M059J (cell line): ENCODE measurements at places on chromosomes 2 and 18. TPM values are rescaled to one million over a fixed set of nuclear protein-coding genes. Genes with fewer than 3 reads are reported as not detected.

CCL20 gene
- total RNA-seq = not detected in 2 replicates

ANKRD30B gene
- total RNA-seq = 0.57 and 3.4 TPM in 2 replicates

- no peak for DNase-seq
Measured at GRCh38 chr18:46559946-46560670, 96.9 kb downstream of the LOXHD1 start.

UCN gene
- total RNA-seq = 1.6 and 3.0 TPM in 2 replicates

DNA sequence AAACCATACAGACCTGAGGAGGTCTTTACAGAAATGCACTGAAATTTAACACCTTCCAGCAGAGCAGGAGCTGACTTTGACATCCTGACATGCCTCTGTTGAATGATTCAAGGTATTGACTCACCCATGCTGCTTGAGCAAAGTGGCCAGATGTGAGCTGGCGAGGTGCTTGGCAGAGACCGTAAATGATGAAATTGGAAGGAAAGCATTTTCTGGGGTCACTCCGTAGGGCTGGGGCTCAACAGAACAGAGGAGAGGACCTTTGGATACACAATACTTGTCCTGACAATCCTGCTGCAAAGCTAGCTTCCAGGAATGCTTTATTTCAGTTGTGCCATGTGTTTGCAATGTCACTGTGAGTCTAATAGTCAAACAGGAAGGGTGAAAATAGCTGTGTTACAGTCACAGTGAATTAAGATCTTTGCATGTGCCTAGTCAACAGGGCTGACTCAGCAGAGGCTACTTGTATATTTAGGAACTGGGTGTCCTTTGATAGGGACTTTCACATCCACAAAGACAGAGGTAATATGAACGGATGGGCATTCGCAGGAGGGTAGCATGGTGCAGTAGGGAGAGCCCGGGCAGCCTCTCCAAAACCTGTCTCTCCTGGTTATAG is 31.6 kb upstream of the NCK2 start:
- DNase-seq = peak; percentile 37

DNA sequence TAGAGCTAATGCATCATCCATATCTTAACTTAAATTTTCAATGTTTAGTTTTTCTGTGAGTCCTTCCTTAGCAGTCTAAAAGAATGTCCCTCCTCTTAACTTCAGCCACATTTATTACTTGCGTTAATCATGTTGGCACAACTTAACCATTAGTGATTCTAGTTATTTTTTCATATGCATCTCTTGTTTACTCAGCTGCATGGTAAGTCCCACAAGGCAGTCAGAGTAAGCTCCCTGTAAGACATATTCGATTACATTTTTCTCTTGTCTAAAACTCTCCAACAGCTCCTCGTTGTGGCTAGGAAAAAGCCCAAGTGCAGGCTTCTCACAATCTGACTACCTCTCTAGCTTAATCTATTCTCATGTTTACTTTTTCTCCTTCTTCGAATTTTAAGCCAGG is 2045.3 kb upstream of the PIK3C3 start:
- DNase-seq = no peak

LAMA1 gene
- total RNA-seq = 0.39 and 1.6 TPM in 2 replicates

DNA sequence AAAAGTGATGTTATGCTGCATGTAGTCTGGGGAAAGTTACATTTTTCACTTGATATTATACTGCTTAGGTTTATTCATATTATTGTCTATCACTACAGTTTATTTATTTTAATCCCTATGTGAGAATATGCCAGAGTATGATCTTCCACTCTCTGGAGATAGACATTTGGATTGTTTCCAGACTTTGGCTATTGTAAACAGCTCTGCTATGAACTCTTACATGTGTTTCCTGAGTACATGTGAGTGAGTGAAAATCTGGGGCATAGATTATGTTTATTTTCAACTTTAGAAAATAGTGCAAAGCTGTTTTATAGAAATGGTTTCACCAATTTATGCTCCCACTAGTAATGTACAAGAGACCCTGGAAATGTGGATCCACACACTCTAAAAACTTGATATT is 49.0 kb upstream of the EPAS1 start:
- no peak for DNase-seq

- peak; percentile 13 for DNase-seq
Measured at GRCh38 chr18:52337276-52337675, 2.7 kb upstream of the DCC start.

DNA sequence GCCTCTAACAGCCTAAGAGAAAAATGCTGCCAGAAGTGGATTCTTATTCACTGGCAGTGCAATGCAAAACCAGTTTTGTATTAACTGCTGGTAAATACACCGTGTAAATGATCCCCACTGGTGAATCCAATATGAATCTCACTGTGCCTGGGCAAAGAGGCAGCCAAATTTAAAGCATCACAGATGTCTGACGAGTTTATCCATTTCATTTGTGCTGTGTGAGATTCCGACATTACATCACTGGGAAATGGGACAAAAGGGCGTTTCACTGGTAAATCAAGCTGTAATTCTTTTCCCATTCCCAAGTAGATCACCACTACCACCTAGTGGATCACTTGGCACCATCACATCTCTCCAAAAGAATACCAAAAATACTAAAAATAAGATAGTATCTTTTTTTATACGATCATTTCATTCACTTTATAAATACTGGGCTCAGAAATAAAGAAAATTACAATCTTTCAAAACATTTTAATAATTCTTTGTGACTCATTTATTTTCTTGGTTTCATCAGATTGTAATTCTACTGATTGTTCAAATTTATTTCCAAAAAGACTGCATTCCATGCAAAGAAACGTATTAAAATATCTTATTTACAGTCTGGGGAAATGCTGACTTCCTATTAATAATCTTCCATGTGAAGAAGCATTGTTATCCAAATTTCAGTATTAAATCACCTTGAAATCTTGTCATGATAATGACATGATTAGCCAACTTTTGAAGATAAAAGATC is 125.6 kb downstream of the GRB14 start:
- peak; percentile 56 for DNase-seq

DNA sequence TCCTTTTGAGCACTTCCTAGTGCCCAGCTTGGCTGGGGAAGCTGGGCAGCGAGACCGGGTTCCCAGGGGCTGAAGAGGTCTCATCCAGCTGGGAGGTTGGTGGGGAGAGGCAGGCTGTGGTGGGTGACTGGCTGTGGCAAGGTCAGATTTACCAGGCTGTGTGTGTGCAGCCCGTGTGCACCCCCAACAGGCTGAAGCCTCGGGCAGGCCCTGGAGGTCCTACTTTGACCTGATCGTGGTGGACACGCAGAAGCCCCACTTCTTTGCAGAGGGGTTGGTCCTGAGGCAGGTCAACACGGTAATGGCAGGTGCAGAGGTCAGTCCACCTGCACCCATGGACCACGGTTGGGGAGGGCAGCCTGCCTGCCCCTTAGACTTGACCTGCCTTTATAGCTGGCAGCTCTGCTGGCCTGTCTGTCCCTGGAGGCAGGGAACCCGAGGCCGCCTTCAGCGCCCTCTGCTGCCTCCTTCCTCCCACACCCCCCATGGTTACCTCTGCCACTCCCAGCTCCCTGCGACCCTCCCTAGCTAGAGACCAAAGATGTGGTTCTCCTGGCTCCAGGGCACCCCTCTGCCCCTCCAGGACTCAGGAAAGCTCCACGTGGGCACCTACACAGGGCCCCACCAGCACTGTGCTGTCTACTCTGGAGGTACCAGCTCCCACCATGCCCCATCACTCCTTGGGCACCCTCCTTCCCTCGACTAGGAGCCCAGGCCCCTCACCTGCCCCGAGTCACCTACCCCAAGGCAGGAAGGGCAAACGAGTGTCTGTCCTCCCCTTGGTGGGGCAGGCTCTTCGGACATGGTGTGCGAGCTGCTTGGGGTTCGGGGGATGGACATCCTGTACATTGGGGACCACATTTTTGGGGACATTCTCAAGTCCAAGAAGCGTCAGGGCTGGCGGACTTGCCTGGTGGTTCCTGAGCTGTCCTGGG is 4.0 kb downstream of the NT5DC4 start:
- DNase-seq = peak; percentile 36

DNA sequence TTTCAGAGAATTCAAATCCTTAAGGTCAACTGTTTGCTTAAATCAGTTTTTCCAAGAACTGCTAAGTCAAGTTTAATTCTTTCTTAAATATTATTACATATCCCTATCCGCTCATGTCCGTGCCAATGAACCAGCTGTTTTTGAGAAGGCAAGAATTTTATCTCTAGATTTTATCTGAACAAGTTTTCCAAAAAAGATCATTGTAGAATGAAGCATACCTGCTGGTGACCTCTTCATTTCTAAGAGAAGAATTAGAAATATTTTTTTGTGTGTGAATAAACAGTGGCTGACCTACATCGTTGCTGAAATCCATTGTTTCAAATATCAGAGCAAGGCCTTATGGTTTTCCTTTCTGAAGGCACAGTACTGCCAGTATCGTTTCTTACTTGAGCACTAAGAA is 58.4 kb upstream of the RND3 start:
- no peak for DNase-seq

GRCh38 chr2:39684464-39684863 is 18.7 kb downstream of the TMEM178A start:
- DNase-seq = no peak

GRCh38 chr18:76855594-76855993 is 33.2 kb downstream of the ZNF236 start:
- DNase-seq = no peak

DNA sequence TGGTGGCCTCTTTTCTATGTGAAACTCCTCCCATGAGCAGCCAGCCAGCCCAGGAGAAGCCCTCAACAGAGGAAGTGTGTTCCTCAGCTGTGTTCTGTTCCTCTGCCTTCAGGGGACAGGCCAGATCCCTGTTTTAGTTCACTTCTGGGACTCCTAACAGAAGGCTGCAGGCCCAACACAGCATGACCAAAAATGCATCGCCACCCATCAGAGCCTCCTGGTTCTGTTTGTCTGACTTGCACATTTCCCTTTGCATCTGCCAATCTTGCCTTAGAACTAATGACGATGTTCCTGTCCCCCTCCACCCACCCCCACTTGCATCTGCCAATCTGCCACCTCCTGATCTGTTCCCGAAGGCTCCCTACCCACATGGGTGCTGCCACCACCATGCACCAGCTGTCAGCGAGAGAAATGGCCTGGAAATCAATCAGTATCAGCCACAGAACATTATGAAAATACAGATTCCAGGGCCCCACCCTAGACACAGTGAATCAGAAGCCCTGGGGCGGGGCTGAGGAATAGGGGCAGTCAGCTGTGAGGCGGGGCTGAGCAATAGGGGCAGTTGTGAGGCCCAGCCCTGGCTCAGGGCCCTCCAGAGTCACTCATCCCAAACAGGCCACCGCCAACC is 51.0 kb downstream of the FAM168B start:
- no peak for DNase-seq

DNA sequence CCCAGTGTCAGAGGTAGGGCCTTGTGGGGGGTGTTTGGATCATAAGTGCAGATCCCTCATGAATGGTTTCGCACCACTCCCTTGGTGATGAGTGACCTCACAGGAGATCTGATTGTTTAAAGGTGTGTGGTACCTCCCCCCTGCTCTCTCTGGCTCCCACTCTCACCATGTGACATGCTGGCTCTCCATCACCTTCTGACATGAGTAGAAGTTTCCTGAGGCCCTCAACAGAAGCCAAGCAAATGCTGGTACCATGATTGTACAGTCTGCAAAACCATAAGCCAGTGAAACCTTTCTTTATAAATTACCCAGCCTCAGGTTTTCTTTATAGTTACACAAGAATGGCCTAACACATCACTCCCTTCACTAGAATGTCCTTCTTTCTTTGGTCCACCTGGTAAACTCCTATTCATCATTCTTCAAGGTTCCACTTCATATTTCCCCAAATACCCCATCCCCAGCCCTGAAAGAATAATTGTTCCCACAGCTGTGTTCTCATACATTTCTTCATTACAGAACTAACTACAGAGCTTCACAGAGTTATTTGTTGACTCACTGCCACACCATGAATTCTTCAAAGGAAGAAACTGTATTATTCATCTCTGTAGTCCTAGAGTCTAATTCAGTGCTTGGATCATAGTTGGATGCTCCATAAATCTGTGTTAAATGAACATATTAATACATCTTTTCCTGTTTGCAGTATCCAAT is 81.2 kb upstream of the STK17B start:
- no peak for DNase-seq

GRCh38 chr2:139260052-139260430 is 479.9 kb upstream of the NXPH2 start:
- DNase-seq = no peak

UGT1A3 gene
- not detected in 2 replicates for total RNA-seq

INO80C gene
- 3.4 and 6.5 TPM in 2 replicates for total RNA-seq

DNA sequence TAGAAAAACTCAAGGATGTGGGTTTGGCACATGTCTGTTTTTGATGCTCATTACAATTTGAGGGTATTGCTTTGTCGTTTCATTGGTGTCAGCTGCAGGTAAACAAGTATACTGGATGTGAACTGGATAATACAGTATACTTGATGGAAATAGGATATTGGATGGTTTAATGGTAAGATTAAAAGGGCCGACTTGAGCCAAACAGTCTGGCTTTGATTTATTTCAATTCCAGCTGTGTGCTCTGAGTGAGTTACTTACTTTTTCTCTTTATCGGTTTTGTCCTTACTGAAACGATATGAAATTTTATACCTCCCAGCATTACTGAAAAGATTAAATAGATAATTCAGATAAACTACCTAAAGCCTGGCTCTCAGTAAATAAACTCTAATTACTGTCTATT is 227.6 kb downstream of the ASXL3 start:
- no peak for DNase-seq

CLIP4 gene
- 10.8 and 15.9 TPM in 2 replicates for total RNA-seq

DNA sequence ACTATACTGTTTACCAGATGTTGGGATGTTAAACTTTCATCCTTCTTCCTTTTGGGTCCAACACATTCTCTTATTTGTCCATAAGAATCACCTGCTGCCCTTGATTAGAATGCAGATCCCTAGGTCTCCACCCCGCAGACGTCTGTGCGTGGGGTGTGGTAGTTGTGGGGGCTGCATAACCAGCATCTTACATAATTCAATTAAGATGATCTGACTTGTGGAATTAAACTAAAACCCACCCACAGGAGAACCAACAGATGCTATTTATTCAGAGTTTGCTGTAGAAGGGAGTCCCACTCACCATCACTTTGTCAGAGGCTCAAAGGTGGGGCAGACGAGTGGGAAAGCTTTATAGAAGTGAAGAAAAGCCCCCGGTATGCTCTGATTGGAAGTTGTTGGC is 1.6 kb upstream of the KLHL23 start:
- no peak for DNase-seq

CYP26B1 gene
- 4.2 and 6.8 TPM in 2 replicates for total RNA-seq

FAM110C gene
- total RNA-seq = 0.15 TPM in 1 of 2 replicates, not detected in the other

GRCh38 chr18:6728331-6728730 is 1.2 kb upstream of the ARHGAP28 start:
- no peak for DNase-seq

- DNase-seq = no peak
Measured at GRCh38 chr2:182816866-182817265, 49.6 kb downstream of the FRZB start.

COL4A3 gene
- 0.02 and 0.47 TPM in 2 replicates for total RNA-seq

- DNase-seq = peak; percentile 77
Measured at GRCh38 chr18:9614401-9615279, at the start of gene PPP4R1. PPP4R1 (minus strand) TSS chr18:9614559; CDS start chr18:9614484, 75 bp downstream.

DNA sequence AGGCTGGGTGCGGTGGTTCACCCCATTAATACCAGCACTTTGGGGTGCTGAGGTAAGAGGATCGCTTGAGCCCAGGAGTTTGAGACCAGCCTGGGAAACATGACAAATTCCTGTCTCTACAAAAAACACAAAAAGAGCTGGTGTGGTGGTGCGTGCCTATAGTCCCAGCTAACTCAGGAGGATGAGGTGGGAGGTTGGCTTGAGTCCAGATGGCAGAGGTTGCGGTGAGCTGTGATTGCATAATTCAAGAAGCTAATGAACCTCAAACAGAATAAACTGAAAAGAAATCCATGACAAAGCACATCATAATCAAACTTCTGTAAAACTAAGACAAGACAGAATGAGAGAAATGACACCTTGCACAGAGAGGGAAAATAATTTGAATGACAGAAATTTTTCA is 54.8 kb downstream of the SEMA4F start:
- DNase-seq = peak; percentile 82

- no peak for DNase-seq
Measured at GRCh38 chr2:8103085-8103708, 578.7 kb upstream of the ID2 start.
